ENCODE measurements at places on chromosomes 2 and 18.

- no peak for DNase-seq
These were observed 21.6 kb downstream of the LDLRAD4 start for GRCh38 chr18:13240060-13240725.

DNA sequence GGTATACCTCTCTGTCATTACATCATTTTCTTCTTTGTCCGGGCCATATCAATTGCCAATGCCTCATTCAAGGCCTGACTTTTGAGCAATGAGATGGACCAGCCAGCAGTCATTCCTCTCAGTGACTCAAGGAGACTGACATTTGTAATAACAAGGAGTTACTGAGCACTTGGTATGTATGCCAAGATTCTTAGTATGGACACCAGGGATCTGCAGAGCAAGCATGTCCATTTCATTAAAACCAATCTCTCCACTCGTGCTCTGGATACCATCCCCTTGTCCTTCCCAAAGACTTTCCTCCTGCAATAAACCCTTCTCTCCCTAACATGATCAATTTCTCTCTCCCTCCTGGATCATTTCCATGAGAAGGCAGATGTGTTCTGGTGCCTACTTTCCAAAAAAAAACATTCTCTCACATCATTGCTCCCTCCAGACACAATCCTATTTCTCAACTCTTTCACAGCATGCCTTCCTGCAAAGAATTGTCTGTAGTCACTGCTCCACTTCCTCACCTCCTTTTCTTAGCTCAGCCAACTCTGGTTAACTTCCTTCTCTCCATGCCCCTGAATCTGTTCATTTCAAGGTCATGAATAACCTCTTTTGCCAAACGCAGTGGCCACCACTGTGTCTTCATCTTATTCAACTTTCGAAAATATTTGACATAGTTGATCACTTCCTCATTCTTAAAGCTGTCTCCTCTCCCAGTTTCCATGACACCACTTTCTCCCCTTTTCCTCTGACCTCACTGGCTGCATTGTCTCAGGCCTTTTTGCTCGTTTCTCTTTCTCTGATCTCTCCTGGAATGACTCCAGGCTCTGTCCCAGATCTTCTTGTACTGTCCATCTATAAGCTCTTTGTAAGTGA, 102.8 kb upstream of the CYP1B1 start:
- DNase-seq = no peak

DNA sequence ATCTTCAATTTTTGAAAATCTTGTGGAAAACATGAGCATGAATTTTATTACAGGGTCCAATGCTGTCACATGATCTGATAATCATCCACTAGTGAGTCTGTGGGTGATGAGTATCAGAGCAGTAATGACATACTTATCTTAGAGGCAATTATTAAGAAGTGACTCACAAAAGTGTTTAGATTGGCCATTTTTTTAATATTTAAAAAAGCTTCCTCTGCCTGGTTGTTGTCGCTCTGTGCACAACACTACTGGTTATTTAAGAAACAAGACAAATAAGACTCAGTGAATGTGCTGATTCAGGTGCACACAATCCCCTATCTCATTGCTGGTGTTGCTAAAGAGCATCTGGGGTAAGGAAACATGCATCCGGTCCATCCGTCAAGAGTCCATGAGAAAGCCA, 665.8 kb upstream of the ZEB2 start:
- no peak for DNase-seq

GRCh38 chr2:230413479-230413878, 2.5 kb upstream of the SP100 start:
- DNase-seq = no peak

- DNase-seq = no peak
These were observed 541.0 kb upstream of the ZEB2 start for GRCh38 chr2:145060876-145061275.

DNA sequence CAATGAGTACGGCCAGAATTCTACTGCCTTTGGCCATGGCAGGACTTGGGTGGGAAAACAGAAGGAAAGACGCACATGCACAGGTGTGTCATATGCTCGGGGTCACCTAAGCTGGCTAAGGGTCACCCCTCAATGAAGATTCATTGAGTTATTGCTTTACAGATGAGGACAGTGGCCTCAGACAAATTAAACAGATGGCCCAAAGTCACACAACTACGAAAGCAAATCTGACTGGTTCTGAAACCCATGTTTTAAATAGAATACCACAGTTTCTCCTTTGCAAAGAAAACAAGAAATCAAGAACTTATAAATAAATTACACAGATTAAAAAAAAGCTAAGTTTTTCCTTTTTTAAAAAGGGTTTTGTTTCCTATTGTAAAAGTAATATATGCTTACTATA, 70.5 kb downstream of the ID2 start:
- DNase-seq = no peak

- no peak for DNase-seq
These were observed 61.8 kb downstream of the ARHGAP25 start for GRCh38 chr2:68796295-68796905.

Data from stimulated activated CD8-positive, alpha-beta memory T cell treated with anti-CD3 and anti-CD28 coated beads, Interleukin-4, amount 100 ng/mL, for 24 hours (primary cell).